AG10803 (cell line): ENCODE measurements at places on chromosomes 2 and 18.

DNA sequence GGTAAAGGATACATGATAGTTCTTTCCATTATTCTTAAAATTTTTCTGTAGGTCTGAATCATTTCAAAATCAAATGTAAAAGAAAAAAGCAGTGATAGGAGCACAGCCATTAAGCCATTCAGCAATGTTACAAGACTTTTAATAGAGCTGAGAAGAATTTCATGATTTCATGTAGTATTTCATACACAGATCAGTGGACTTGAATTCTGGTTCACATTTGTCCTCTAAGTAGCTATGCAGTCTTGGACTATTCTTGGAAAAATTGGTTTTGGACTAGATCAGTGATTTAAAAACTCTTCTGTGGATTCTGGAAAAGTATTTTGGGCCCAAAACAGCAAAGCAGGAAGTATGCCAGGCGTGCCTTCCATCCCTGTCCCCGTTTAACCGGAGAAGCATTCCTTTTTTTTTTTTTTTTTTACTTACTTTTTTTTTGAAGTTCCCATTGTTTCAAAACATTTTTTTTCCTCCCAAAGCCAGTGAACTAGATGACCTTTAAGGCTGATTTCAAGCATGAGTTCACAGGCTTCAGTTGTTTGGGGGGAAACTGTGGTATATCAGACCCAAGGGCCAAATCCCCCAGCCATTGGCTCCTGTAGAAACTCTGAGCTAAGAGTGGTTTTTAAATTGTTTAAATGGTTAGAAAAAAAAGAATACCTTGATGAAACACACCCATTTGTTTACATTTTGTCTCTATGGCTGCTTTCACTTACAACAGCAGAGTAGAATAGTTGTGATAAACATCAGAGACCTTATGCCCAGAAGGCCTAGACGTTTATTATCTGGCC, 17.5 kb upstream of the POLI start:
- peak; percentile 27 for DNase-seq

DNA sequence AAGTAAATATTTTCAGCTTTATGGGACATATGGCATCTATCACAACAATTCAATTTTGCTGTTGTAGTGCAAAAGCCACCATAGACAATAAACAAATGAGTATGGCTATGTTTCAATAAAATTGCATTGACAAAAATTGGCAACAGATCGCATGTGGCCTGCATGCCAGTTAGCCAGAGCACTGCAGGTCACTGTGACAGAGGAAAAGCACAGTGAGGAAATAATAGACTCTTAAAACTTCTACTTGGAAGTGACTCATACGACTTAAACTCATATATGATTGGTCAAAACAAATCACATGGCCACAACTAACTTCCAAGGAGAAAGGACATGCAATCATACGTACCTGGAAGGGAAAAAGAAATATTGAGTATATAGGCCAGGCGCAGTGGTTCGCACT, 44.4 kb downstream of the EXOC6B start:
- DNase-seq, result no peak

- DNase-seq, result no peak
Observed at GRCh38 chr2:176325732-176326131, 56.5 kb downstream of the MTX2 start.

GRCh38 chr18:58045242-58046092, 1.4 kb downstream of the NEDD4L start:
- DNase-seq, result no peak

DNA sequence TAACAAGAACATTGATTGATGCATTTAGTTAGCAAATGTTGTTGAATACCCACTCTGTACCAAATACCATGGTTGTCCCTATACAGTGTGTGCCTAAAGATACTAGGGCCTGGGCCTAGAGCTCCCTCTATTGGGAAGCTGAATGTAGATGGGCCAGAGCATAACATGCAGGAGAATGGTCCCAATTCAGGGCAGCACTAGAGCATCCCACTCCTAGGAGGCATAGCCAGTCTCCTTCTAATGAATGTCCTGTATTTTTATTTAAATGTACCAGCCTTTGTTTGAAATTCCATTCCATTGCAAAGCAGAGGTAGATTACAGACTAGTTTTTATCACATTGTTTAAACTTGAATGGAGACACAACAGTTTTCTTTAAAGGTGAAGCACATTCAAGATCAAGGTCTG, 90.6 kb downstream of the FEZ2 start:
- DNase-seq, result peak; percentile 58

DNA sequence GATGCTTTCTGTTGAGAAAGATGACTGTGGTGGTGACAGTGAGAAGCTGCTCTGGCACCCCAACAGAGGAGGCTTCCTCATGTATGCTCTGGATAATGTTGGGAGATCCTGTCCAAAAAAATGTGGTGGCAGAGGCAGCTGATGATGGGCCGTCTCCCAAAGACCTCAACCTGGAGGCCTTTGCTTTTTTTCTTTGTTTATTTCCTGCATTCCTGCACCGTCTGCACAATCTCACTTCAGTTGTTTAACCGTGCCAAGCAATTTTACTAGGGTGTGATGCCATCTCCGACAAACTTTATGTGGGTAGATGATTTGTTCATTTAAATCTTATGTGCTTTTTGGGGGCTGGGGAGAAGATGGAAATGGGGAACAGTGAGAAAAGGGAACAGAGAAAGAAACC, 62.2 kb upstream of the IGFBP5 start:
- no peak for DNase-seq

DNA sequence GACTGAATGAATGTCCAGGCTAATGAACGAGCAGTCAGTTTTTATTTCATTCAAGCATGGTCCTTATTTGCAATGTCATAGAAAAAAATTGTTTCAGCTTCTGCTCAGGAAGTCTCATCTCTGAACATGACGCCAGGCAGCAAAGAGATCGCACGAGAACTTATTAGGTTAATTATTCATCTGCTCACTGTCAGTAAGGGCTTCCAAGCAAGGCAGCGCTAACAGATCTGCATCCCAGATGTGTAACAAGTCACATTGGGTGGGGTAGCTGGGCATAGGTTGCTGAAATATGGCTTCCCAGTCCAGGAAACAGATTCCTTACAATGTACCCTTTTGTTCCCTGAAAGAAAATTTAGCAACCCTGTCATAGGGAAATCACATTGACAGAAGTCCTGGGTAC, 63.5 kb downstream of the ANKRD44 start:
- DNase-seq, result peak; percentile 69

DNA sequence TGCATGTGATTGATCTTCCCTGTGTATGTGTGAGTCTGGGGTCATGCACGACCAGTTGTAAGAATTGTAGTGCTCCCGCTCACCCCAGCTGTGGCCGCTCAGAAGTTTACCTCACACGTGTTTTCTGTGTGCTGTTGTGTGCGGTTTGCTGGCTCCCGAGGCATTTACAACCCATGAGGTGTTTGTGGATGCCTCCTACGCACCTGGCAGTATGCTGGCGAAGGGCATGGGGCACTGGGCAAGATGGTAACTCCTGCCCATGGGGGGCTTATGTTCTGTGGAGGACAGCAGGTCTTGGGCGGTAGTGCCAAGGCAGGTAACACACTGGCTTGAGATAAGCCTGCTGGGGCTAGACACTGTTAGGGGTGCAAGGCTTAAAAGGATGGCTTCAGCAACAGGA, 102.6 kb upstream of the HS6ST1 start:
- DNase-seq, result no peak

DNA sequence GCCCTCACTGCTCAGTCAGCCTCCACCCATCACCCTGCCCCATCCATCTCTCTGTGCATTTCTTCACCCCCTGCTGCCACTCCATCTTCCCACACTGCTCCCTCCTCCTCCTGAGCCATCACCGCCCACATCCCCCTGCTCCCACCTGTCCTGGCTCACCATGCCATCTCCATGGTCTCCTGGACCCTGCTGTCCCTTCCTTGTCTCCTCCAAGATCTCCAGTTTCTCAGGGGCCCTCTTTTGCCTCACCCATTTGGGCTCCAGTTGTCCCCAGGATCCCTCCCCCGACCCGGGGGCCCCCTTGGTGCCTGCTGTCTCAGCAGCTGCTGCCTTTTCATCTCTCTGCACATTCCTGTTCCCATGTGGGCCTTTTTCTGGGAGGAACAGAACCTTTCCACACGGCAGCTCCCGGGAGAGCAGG, 10.6 kb downstream of the SPEG start:
- DNase-seq, result no peak

DNA sequence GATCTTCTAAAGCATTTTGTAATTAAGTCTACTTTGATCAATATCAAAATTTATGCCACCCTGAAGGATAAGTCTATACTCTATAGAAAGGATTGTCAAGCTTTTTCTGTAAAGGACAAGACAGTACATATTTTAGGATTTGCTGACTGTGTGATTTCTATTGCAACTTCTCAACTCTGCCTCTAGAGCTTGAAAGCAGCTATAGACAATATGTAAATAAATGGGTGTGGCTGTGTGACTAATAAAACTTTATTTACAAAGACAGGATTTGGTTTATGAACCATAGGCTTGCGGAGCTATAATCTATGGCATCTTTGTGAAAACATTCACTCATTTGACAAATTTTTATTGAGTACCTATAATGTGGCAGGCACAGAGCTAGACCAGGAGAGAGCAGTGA, 18.4 kb downstream of the UPP2 start:
- DNase-seq, result no peak

- DNase-seq, result no peak
Observed at GRCh38 chr2:15776992-15777702, 163.2 kb upstream of the MYCN start.

GRCh38 chr2:224257156-224257555, 144.8 kb downstream of the FAM124B start:
- peak; percentile 18 for DNase-seq

DNA sequence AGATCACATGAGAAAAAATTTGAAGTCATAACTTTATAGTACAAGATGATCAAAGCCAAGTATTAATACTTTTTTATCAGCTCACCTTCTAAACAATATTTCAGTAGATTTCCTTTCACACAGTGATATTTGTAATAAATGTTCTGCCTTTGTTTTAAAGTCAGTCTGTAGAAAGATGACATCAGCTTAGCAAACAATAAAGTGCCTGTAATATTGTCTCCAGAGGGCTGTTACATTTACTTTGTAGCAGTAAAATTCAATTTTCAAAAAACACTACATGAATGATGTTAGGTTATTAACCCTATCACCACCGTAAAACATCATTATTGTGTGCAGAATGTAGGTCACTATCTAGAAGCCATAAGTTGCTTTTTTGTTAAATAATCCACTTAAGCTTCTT, 49.6 kb downstream of the ZEB2 start:
- no peak for DNase-seq

DNA sequence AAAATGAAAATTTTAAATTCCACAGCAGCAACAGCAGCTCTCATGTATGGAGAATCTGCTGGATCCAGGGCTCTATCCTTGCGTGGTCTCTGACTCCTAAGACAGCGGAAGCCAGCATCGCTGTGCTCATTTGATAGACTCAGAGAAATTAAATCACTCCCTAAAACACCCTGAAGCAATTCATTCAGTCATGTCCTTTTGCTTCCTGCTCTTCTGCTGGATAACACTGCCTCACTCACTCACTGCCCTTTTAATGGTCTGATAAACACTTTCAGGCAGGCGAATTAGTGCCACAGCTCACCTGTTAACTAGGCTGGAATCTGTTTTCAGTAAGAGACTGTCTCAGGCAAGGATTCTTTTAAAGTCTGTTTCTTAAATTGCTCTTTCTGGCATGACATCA, 10.0 kb downstream of the WIPF1 start:
- peak; percentile 41 for DNase-seq

GRCh38 chr2:210862283-210863065, 306.1 kb downstream of the CPS1 start:
- DNase-seq, result no peak

- no peak for DNase-seq
Observed at GRCh38 chr2:236242057-236242495, 22.1 kb downstream of the ASB18 start.

DNA sequence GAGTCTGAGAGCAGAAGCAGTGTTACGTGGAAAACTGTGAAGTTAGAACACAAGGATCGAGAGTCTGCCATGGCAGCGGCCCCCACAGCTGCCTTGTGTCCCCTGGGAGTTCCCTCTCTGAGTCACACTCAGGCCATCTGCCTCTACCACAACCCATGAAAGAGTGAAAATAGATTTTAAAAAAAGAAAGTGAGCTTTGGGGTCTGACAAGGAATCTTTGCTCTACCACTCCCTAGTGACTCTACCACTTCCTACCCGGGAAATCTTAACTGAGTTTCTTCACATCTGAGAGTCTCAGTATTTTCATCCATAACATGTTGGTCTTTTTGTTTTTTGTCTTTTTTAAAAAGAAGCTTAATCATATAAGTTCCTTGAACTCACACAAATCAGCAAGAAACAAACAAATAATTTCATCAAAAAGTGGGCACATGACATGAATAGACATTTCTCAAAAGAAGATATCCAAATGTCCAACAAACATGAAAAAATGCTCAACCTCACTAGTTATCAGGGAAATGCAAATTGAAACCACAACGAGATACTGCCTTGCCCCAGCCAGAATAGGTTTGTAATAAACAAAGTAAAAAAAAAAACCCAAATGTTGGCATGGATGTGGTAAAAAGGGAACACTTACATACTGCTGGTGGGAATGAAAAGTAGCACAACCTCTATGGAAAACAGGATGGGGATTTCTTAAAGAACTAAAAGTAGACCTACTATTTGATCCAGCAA, 2.4 kb upstream of the MSGN1 start:
- DNase-seq, result peak; percentile 71

DNA sequence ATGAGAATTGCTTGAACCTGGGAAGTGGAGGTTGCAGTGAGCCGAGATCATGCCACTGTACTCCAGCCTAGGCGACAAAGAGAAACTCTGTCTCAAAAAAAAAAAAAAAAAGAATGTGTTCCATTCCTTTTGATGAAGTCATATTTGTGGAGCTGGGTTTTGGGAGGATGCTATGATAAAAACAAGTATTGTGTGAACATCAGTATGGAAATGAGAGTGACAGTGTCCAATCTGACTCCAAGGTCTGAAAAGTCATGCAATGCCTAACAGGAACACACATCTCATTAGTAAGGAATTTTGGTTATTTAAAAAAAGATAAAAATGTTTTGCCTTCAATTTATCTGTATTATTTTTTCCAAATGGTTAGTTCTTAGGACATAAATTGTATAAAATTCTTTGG, 11.8 kb downstream of the GCFC2 start:
- peak; percentile 30 for DNase-seq

GRCh38 chr2:7619203-7619970, 702.2 kb downstream of the RNF144A start:
- no peak for DNase-seq

DNA sequence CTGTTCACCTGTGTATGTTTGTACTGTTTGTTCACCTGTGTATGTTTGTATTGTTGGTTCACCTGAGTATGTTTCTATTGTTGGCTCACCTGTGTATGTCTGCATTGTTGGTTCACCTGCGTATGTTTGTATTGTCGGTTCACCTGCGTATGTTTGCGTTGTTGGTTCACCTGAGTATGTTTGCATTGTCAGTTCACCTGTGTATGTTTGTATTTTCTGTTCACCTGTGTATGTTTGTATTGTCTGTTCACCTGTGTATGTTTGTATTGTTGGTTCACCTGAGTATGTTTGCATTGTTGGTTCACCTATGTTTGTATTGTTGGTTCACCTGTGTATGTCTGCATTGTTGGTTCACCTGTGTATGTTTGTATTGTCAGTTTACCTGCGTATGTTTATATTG, 14.6 kb downstream of the ADI1 start:
- no peak for DNase-seq

- no peak for DNase-seq
Observed at GRCh38 chr2:187405921-187406320, 42.1 kb downstream of the CALCRL start.

- DNase-seq, result no peak
Observed at GRCh38 chr2:122233372-122233771, 477.9 kb downstream of the TSN start.
